ENCODE measurements at places on chromosomes 12 and 14.

- no peak for DNase-seq
These were observed 31.1 kb upstream of the ETNK1 start for GRCh38 chr12:22593864-22594263.

DNA sequence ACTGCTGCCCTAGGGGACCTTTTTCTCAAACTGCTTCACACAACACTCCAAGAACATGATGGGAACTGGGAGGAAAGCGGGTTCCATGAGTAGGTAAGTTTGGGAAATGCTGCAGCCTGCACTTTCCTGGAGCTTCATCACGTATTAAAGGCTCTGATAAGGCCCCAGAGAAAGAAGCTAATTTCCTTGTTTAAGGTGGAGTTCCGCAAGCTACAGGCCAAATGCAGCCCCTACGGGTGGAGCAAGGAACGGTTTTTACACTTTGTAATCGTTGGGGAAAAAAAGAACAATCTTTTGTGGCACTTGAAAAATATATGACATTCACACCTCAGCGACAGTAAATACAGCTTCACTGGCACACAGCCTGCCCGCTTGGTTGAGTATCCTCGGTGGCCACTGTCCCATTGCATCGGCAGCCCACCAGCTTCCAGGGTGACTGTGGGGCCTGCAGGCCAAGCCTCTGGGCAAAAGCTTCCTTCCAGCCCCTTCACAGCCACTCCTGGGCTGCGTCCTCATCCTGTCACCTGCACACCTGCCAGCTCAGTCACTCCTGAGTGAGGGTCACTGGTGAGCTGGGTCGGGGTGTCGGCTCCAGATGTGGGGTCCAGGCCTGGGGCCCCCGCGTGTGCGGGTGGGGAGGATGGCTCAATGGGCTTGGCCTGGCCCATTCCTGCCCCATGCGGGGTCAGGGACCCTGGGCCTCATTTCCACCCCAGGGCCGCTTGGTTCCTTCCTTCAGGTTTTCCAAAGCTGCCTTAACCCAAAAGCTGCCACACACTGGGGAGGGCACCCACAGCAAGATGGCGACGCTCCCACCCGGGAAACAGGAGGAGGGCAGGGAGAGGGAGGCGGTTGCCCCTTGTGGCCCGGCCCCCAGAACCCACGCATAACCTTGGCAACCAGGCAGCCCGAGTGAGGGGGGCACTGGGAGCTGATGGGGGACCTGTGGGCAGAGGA, 2.4 kb downstream of the AMN start:
- no peak for DNase-seq

DNA sequence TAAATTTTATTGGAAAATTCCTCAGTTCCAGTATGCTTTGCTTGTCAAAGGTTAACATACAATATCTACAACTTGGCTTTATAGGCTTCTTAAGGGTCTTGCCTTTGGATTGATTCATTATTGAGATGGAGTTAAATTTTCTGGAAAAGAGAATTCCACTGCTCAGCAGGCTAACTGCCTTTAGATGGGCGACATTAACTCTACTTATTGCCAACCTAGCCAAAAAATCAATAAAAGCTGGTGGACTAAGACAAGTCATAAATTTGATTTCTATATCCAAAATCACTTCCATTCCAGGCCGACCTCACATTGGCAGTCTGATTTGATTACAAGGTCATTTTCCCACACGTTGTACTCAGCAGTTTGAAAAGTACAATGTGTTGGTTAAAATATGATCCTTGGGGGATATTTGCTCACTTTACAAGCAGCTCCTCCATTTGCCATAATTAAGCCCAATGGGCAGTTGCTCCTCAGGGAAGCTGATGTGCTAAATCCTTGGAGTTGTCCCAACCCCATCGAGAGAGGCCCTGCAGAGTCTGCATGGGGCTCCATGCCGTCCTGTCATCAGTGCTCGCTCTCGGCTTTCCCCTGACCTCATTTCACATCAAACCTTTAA, 36.1 kb upstream of the CRY1 start:
- no peak for DNase-seq

- no peak for DNase-seq
These were observed 21.6 kb downstream of the SPATS2 start for GRCh38 chr12:49388682-49389386.

- DNase-seq: peak; percentile 85
These were observed 60.8 kb downstream of the SAMD4A start for GRCh38 chr14:54627540-54628363.

GRCh38 chr12:116559162-116559935, at the start of gene MAP1LC3B2:
TSS of gene MAP1LC3B2 (plus strand) at chr12:116559381. CDS start at chr12:116575943, 16,562 bp downstream.
- DNase-seq: peak; percentile 72

- DNase-seq: no peak
These were observed 1.6 kb downstream of the METTL3 start for GRCh38 chr14:21509432-21510143.

- no peak for DNase-seq
These were observed 88.6 kb downstream of the MAP1LC3B2 start for GRCh38 chr12:116647813-116648212.

DNA sequence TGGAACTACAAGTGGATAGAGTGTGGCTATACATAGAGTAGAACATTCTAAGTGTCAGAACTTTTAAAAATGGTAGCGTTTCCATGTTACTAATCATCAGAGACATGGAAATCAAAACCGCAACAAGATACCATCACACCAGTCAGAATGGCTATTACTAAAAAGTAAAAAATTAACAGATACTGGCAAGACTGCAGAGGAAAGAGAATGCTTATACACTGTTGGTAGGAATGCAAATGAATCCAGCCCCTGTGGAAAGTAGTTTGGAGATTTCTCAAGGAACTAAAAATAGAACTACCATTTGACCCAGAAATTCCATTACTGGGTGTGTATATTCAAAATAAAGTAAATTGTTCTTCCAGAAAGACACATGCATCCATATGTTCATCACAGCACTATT, 518.6 kb downstream of the NELL2 start:
- no peak for DNase-seq

DNA sequence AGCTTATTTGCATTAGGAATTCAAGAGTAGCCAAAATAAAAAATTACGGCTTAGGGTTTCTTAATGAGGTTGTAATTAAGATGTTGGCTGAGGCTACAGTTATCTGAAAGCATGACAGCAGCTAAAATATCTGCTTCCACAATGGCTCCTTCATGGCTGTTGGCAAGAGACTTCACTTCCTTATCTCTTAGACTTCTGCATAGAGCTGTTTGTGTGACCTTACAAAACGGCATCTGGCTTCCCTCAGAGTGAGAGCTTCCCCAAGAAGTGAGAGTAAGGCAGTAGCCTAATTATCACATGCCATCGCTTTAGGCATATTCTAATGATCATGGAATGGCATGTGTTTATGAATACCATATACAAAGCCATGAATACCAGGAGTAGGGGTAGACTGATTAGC, 57.6 kb downstream of the CCDC59 start:
- DNase-seq: no peak

GRCh38 chr12:112165624-112166023, 40.3 kb downstream of the TRAFD1 start:
- no peak for DNase-seq

DNA sequence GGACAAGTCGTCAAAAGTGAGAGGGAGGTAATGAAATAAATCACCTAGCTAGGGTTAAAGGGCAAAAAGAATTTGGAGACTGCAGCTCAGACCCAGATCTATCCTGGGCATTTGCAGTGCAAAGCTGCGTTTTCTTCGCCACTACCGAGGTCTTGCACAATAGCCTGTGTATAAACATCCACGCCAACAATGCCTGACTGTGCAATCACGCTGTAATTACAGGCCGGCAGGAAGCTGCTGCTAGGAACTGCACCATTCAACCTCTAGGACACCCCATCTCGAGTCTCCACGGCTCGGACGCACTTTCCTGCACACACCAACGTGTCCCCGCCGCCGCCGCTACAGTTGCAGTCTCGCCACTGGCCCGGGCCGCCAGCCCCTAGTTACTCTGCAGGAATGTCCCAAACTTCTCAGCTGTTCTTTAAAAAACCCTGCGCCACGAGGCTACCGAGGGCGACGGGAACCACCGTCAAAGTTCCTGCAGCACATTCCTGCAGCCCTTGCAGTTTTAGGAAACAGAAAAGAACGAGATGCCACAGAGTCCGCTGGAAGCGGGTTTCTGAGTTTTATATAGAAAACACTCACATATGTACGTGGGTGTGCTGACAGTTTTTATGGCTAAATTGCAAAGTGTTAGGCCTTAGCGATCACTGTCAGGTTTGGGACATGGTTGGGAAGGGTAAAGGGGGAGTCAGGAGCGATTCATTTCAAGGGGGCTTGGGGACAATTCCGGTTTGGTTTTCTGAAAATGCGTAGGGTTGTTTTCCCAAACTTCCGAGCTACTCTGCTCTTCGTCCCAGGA, 65.6 kb upstream of the PTGR2 start:
- DNase-seq: peak; percentile 80

DNA sequence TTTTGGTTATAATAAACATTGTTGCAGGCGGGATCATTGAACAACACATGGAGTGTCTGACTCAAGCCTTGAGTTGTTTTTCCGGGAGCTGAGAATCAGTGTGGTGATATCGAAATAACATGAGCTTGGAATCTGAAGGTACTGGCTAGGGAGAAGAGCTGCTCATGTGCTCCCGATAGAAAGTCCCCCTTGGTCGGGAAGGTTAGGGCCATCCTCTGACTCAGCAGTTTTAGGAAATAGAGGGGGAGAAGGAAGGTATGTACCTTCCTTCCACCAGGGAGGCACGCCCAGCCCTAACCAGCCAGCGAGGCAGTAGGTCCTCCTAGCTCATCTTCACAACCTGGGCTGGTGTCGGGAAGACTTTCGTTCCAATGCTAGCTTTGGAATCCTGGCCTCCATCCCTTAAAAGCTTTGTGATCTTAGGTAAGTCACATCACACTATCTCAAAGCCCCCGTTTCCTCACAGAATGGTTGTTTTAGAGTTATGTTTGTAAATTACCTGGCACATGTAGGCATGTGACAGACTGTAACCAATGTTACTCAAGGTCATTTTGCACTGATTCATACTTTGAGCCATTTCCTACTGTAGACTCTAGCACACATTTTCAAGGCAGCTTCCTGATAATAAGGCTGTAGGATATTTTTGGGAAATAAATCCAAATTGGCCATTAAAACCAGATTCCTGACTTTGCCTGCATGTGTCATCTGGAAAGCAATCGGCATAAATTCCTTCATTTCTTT, 1.9 kb upstream of the RAB35 start:
- DNase-seq: no peak

GRCh38 chr14:102604183-102604582, 11.7 kb downstream of the RCOR1 start:
- DNase-seq: no peak

DNA sequence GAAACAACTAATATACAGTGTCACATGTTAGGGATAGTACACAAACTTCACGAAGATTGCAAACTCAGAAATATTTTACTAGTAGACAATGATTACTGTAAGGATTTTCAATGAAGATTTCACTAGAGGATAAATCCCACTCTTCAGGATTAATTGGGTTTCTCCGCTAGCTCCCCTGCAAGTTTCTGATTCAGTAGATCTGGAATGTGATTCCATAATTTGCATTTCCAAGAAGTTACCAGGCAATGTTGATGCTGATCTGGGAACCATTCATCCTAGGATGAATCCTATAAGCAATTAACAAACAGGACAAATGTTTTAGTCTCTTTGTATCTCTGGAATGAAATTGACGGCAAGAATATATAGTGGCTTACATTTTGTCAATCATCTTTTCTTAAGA, 272.4 kb downstream of the ALX1 start:
- no peak for DNase-seq

GRCh38 chr12:94258593-94258992, 110.2 kb downstream of the PLXNC1 start:
- DNase-seq: no peak

DNA sequence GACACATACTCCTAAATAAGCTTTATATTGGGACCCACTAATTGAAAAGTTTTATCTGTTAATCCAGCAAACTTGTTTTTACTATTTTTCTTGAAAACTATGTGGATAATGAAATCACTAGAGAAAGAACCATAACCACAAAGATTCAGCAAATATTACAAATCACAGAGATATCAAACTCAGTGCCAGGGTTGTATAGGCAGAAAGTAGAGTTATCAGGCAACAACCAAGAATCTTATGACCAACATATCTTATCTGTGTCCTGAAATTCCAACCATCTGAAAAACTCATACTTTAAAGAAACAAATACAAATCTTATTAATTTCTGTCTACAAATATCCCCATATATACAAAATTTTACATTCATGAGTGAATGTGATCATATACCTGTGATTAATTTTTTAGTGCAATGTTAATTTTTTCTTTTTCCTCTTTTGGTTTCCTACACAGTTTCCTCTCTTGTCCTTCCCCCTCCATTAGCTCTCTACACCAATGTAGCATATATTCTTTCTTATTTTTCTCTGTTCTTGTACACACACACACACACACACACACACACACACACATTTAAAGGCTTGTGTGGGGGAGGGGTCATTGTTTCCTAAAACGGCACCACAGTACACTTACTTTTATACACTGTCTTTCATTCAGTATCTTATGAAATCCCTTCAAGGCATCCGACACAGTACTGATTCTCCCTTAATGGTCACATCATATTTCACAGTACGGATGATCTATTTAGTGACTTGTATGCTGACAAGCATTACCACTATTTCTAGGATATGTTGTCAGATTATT, 18.6 kb downstream of the AMN1 start:
- DNase-seq: no peak

DNA sequence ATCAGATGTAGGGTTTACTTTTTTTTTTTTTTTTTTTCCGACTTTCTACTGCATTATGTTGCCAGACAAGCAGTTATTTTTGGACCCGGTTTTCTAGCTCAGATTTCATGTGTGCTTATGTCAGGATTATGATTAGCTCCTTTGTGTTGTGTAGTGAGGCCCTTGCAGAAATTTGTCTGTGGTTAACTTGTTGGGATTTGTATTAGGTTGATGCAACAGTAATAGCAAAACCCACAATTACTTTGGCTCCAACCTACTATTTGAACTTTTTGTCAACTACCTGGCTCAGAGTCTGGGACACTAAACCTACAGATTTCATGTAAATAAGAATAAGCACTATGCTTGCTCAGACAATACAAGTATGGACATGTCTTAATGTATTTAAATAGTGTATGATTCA, 44.1 kb upstream of the KCNJ8 start:
- DNase-seq: no peak

DNA sequence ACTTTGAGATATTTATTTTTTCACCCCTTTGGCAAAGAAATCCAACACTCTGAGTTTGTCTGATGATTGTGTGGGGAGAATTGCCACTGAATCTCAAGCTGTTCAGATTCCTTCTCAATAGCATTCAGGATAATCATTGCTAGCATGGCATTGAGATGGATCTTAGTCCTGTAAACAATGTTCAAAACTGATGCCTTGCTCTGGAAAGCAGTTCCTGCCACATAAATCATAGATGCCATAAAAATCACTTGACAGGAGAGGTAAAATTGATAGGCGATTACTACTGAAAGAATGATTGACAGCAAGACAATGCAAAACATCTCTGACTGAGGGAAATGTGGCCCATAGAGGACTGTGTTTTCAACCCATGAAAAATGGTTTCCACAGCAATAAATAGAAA, 915.6 kb downstream of the TRHDE start:
- no peak for DNase-seq

GRCh38 chr12:58381546-58381945, 440.2 kb downstream of the ATP23 start:
- no peak for DNase-seq

Measured in right hindlimb (tissue), 1 donor.